DMS79 treated with DMSO at 0.1 percent for 48 hours (cell line): ENCODE measurements at places on chromosomes 2 and 18.

- DNase-seq: no peak
Observed at GRCh38 chr18:9449600-9450414, 25.5 kb upstream of the RALBP1 start.

DNA sequence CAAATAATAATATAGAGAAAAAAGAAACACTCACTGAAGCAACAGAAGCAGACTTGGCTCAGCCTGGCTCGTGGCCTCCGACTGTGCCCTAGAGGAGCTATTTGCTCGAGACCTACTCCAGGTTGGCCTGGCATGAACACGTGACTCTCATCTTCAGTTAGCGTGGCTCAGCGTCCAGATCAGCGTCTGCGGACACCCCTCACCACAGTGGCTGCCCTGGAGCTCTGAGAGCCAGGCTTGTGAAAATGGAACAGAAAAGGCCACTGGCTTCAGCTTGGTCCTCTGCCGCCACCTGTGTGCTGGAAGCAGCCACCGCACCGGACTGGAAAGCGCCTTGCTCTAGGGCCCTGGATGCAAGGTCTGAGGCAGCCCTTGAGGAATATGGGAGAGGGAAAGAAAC lies 1184.0 kb upstream of the GYPC start:
- DNase-seq: no peak

DNA sequence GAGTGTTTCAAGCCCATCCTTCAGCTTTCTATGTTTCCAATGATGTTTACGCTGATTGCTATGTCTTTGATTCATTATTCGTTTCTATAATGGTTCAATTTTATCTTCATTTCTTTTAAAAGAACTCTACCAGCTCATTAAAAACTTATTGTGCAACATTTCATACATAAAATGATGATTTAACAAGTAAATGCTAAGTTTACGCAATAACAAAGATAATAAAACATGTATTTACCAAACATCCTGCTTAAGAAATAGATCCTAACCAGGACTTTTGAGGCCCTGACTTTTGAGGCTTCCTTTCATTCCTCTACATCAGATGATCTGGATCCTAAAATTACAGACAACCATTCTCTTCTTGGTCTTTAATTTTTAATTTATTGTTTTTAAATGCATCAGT lies 86.5 kb upstream of the DLGAP1 start:
- DNase-seq: no peak

GRCh38 chr2:45575881-45576280 lies 35.2 kb downstream of the SRBD1 start:
- DNase-seq: no peak

GRCh38 chr18:53935399-53935798 lies 289.1 kb downstream of the MBD2 start:
- DNase-seq: no peak

GRCh38 chr2:217707131-217707611 lies 295.6 kb downstream of the TNS1 start:
- no peak for DNase-seq

DNA sequence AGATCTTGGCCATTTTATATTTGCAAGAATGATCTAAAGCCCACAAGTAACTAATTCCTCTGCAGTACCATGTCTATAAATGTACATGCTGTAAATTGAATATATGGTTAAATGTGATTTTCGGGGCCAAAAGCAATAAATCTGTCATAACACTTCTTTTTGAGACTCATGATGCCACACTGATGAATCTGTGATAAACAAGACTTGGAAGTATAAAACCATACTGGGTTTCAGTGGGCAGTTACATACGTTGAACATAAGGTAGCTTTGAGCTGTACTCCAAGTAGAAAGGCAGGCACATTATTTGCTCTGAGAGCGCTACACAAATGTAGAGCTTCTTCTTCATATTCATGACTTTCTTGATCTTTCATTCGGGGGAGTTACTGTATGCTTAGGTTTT lies 792.2 kb downstream of the LRRTM4 start:
- no peak for DNase-seq

GRCh38 chr2:10720947-10721395 lies 459 bp upstream of the ATP6V1C2 start:
- DNase-seq: peak; percentile 22

GRCh38 chr18:7926526-7926925 lies 359.4 kb downstream of the PTPRM start:
- DNase-seq: no peak

- DNase-seq: no peak
Observed at GRCh38 chr2:166958986-166959481, 70.8 kb downstream of the XIRP2 start.

- DNase-seq: no peak
Observed at GRCh38 chr18:12451428-12451827, 43.7 kb downstream of the PRELID3A start.

- no peak for DNase-seq
Observed at GRCh38 chr2:33806041-33806440, 206.9 kb upstream of the FAM98A start.

DNA sequence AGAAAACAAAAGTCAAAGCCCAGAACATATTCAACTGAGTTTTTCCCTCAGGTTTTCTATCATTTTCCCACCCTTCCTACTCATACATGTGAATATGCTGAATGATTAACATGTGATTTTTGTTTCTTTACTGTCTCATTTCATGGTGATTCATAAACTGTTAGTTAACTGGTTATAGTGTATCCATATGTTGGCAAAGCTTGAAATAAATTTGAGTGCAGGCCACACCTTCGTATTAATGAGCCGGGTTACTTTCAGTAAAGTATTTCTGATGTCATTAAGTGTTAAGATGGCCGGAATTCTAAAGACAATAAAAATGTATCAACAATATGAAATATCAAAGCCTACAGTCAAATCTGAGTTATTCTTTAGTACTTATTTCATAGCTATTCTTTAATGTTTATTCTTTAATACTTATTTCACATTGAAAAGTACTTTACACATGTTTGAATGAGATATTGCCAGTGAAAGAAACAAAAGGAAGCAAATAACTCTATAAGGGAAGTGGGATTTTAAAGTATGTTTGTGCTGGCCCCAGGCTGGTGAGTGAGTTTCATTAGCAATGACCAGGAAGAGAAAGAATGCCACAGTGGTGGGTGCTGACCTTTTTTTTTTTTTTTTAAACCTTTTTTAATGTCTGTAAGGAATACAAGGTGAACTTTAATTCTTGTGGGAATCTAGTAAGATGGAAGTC lies 178.6 kb downstream of the NEDD4L start:
- DNase-seq: no peak

- DNase-seq: no peak
Observed at GRCh38 chr2:85695121-85695520, 963 bp downstream of the GNLY start.

- peak; percentile 54 for DNase-seq
Observed at GRCh38 chr2:7203056-7203467, 285.9 kb downstream of the RNF144A start.

DNA sequence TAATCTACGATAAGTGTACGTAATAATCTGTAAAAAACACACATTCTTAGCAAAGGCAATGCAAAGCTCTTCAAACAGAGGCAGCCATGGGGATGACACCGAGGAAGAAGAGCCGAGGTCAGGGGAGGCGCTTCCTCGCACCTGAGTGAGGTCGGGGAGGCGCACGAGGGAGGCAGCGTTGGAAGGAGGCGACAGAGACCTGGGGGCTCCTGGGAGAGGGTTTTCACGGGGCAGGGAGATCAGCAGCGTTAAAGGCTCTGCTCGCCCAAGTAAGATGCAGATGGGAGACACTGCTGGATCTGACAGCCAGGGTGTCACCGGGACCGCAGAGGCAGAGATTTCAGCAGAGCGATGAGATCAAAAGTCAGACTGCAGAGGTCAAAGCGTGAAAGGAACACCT lies 143.1 kb downstream of the L3MBTL4 start:
- no peak for DNase-seq

DNA sequence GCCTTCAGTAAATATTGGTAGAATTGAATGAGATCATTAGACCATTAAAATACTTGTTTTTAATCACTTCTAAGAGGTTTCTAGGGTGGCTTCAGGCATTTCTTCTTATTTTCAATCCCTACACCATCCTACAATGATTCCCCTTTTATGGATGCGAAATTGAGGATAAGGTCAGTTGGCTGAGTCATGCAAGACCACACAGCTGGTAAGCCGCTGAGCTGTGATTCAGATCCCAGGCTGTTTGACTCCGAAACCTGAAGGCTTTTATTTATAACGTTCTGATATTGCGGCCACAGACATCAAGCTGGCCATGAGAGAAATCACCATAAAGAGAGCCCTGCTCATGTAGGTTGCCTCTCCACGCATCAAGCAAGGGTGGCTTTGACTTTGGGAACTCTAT lies 133.4 kb downstream of the VAPA start:
- DNase-seq: no peak

GRCh38 chr2:122150524-122151280 lies 395.3 kb downstream of the TSN start:
- no peak for DNase-seq

DNA sequence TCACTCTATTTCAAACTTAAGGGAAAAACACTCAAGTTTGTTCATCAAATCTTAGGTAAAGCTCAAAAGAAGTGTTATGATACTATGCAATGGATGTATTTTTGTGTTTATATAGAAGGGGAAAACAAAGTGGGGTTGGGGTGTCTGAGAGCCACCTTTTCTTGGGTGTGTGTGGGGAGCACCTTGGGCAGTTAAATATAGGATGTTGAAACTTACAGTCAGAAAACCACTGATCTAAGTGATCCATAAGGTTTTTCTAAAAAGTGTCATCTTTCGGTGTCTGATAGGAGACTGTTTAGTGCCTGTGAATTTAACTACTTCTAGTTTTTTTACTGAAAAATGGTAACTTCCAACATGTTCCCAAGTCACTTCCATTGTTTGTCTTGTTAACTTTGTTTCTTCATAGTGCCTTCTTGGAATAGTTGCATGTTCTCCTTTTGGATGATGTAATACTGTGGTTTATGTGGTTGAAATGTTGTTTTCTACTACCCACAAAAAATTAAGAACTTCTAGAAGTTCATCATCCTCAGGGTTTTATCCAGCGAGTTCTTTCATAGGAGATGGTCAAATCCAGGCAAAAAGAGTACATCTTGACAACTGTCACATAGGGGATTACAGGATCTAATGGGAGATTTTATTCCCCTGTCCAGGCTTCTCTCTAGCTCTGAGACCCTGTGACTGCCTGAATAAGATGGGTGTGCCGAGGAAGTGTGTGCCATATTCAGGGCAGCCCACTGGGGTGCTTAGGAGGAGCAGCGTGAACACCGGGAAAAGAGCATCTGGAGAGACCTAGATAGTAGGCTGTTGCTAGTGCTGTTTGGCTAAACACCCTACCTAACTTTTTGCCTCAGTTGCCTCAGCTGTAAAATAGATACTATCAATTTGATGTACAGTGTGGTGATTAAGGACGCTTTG lies 46.2 kb downstream of the CAB39 start:
- no peak for DNase-seq

GRCh38 chr2:42085706-42086487 lies 38.1 kb downstream of the PKDCC start:
- DNase-seq: no peak

- DNase-seq: no peak
Observed at GRCh38 chr2:195304310-195304709, 352.7 kb upstream of the SLC39A10 start.

DNA sequence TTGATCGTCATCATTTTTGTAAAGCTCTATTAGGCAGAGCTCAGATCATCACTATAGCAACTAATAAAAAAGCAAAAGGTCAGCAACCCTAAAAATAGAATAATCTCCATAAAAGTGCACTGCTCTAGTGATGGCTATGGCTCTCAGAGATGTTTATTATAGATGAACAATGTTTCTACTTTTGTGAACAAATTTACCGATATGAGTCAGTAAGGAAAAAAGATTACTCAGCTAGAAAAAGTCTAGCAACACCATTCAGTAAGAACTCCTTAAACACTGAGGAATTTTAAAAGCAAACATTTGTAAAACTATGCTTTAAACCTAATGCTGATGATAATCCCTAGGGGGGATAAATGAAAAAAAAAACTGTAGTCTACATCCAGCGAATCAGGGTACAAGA lies 69.6 kb downstream of the ACVR1C start:
- no peak for DNase-seq

GRCh38 chr18:49149011-49149410 lies 198.2 kb upstream of the SMAD7 start:
- no peak for DNase-seq

DNA sequence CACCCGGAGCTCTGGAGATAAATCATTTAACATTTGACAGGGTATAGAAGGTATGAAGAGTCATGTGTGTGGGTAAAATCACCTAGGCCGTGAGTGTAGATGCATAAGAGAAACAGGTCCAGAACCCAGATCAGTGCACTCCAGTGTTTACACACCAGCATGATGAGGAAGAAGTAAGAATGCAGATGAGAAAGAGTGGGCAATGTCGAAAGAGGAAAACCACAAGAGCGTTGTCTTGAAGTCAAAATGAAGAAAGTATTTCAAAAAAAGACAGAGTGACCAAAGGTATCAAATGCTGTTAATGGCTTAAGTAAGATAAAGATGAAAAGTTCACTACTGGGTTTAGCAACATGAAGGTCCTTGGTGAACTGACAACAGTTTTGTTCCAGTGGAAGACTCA lies 32.0 kb upstream of the PLB1 start:
- DNase-seq: no peak

- no peak for DNase-seq
Observed at GRCh38 chr2:2170189-2170588, 160.9 kb downstream of the MYT1L start.

GRCh38 chr2:49004036-49004626 lies 150.2 kb downstream of the FSHR start:
- peak; percentile 38 for DNase-seq

GRCh38 chr2:215027779-215028178 lies 110.6 kb downstream of the ABCA12 start:
- no peak for DNase-seq

GRCh38 chr2:173002751-173003541 lies 72.7 kb upstream of the MAP3K20 start:
- peak; percentile 54 for DNase-seq

DNA sequence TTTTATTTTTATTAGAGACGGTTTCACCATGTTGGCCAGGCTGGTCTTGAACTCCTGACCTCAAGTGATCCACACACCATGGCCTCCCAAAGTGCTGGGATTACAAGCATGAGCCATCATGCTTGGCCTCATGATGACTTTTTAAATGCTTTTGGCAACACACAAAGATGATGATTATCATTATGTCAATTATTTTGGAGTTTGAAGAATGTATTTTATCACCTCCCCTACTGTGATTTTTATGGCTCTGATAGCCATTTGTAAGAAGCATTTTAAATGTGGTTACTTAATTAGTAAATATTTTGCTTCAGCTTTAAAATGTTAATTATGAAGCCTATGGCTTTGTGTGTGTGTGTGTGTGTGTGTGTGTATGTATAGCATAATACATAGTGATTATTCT lies 45.1 kb upstream of the RAB27B start:
- DNase-seq: no peak

DNA sequence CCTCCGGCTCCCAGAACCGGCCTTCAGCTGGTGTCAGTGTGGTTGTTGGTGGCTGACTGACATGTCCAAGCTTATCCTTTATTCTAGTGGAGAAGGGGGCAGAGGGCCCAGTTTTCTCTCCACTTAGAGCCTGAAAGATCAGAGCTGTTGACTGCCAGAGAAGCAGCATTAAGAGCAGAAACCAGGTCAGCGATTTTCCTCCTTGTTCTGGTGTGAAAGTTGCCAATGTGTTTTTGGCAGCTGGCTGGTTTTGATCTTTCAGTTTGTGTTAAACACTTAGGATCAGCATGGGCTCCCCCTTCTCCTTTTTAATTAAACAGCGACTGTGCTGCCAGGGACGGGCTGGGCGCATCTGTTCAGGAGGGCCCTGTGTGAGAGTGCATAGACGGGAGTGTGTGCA lies 100.9 kb downstream of the ASAP2 start:
- DNase-seq: no peak

- DNase-seq: peak; percentile 34
Observed at GRCh38 chr2:158197940-158198339, 96.3 kb downstream of the UPP2 start.
